ENCODE measurements at places on chromosomes 16 and 17.

DNA sequence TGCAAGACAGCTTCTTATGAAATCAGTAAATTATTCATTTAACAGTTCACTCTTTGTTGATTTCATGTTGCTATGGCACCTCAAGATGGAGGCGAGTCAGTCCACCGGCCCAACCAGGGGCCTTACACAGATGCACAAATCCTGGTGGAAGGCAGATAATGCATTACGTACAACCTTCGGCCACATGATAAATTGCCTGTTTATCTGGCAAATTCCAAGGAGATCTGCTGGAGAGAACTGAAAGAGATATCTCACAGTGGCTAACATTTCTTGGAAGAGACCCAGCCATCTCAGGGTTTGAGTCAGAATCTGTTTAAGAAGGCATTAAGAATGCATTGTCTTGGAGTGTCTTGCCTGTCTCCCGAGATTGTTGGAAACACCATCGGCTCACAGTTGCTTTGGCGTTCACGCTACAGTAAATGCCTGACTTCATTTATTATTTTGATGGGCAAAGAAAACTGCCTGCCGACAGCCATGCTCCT is 225.6 kb downstream of the MSI2 start:
- DNase-seq, result peak; percentile 86

DNA sequence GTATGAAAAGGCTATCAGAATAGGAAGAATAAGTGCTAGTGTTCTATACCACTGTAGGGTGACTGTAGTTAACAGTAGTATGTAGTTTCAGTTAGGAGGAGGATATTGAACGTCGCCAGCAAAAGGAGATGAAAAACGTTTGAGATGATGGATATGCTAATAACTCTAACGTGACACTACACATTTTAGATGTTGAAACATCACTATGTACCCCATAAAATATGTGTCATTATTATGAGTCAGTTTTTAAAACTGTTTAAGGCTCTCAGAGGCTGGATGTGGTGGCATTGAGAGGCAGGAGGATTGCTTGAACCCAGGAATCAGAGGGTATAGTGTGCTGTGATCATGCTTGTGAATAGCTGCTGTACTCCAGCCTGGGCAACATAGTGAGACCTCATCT is 31.8 kb downstream of the UBN1 start:
- DNase-seq, result no peak

GRCh38 chr16:46790599-46791270 is 40.2 kb downstream of the C16orf87 start:
- DNase-seq, result no peak

DNA sequence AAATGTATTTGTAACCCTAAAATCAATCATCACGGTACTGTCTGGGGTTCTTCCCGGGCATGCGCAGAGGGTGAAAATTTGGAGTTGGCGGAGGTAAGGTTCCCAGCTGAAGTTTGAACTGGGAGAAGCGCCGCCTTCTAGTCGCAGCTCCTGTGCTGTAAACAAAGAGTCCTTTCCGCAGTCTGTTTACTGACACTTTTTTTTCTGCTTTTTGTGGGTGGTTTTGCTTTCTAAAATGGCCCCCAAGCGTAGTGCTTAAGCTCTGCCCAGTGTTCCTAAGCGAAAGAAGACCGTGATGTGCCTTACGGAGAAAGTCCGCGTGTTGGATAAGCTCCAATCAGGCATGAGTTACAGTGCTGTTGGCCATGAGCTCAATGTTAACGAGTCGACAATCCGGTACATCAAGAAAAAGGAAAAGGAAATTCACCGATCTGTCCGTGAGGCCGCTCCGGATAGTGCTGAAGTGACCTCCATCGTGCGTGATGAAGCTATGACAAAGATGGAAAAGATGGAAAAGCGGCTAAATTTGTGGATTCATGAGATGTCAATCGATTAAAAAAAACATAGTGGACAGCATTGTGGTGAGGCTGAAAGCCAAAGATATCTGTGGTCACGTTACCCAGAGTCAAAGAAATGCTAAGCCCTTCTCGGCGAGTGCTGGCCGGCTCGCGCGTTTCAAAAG is 570 bp upstream of the CFDP1 start:
- DNase-seq, result peak; percentile 76

GRCh38 chr17:80099291-80100034 is 1.9 kb upstream of the GAA start:
- DNase-seq, result no peak

GRCh38 chr17:33769066-33769465 is 476.0 kb upstream of the ASIC2 start:
- DNase-seq, result no peak

GRCh38 chr17:66684731-66685130 is 150.2 kb upstream of the CACNG5 start:
- no peak for DNase-seq

DNA sequence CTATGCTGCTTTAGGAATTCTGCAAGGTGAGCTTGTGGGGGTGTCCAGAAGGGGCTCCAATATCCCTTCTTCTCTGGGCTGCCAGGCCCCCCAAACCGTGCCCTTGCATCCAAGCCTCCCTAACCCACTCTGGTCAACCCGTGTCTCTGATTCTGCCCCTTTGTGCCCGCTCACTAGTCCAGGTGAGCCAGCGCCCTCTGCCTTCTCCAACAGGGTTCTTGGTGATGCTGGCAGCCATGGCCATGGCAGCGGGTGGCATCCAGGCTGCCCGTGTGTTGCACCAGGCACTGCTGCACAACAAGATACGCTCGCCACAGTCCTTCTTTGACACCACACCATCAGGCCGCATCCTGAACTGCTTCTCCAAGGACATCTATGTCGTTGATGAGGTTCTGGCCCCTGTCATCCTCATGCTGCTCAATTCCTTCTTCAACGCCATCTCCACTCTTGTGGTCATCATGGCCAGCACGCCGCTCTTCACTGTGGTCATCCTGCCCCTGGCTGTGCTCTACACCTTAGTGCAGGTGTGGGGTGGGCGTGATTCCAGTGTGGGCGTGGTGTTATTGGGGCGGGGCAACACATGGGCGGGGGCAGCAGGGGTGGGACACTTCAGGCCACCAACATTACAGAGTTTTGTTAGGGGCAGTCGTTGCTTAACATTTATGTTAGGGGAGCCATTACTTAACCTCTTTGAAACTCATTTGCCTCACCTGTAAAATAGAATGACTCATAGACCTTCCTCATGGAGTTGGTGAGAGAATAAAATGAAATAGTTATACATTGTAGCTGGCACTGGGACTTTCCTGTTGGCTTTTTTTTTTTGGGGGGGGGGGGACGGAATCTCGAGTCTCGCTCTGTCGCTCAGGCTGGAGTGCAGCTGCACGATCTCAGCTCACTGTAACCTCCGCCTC is 31.4 kb downstream of the ANKRD40 start:
- DNase-seq, result no peak

DNA sequence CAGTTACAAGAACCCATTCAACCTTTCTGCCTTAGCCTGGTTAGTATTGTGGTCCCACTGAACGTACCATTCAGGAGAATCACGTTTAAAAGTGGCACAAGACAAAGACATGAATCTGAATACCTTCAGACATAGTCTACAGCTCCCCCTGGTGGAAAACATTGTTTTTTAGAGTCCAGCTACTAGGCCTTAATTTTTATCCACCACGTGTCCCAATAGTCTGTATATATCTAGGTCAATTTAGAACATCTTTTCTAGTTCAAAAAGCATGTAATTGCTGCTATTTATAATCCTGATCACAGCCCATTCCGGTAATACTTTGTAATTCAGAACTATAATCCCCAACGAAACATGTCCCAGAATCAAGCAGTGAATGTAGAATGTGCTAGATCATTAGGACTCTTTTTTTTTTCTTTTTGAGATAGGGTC is 13.7 kb upstream of the GUCY2D start:
- DNase-seq, result peak; percentile 80

DNA sequence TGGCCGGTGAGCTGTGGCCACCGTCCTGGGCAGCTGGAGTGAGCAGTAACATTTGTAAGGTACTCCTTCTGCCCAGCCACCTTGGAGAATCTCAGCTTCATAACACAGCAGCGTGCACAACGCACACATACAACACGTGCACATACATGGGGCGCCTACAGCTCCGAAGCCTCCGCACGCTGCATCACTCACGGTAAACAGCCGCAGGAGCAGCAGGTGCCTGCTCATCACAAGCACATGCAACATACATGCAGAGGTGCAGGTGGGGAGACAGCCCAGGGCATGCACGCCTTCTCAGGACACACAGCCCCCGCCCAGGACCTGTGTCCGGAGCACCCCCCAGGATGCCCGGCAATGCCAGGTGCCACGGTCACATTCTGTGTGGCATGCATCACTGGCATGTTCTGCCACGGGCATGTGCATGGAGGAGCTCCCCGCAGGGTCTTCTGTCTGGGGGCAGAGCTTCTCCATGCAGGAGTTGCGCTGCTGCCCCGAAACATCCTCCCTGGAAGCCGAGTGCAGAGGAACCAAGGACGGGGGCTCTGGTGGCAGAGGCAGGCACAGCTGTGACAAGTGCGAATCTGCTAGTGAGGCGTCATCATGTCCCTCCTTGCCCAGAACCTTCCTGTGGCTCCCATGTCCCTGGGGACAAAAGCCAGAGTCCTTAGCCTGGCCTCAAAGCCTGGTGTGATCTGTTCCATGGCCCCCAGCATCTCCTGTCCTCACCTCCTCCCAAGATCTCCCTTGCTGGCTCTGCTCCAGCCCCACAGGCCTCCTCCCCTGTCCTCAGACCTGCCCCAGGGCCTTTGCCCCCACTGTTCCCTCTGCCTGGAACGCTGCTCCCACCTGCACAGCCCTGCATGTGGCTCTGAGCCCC is 184.0 kb upstream of the GSE1 start:
- DNase-seq, result no peak

GRCh38 chr16:10308305-10309193 is 77.3 kb upstream of the ATF7IP2 start:
- DNase-seq, result no peak

GRCh38 chr17:61490540-61490975 is 38.3 kb downstream of the TBX4 start:
- DNase-seq, result peak; percentile 81

DNA sequence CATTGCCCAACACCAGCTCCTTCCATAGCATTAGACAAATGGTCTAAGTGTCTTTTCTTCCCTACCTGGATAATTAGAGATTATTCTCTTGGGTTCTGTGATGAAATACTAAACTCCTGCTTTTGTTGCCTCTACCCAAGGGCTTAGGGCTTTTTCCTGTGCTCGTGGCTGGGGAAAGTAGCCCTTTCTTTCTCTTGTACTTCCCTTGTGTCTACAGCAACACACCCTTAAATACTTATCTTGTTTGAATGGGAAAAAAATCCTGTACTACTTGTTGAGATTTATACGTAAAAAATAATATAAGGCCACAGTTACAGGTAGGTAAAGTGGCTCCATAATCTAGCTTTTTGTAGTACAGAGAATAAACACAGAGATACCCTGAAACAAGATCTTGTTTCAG is 7.0 kb upstream of the NACA2 start:
- no peak for DNase-seq

- DNase-seq, result no peak
Measured at GRCh38 chr16:727291-727977, 528 bp downstream of the HAGHL start.

- DNase-seq, result no peak
Measured at GRCh38 chr16:79229361-79229760, 371.2 kb downstream of the MAF start.

GRCh38 chr17:72416054-72416675 is 295.3 kb downstream of the SOX9 start:
- DNase-seq, result no peak

- peak; percentile 99 for DNase-seq
Measured at GRCh38 chr16:30096105-30096861, at the start of gene YPEL3. Gene YPEL3 (minus strand): TSS chr16:30096213. CDS start chr16:30095482, 731 bp downstream.

DNA sequence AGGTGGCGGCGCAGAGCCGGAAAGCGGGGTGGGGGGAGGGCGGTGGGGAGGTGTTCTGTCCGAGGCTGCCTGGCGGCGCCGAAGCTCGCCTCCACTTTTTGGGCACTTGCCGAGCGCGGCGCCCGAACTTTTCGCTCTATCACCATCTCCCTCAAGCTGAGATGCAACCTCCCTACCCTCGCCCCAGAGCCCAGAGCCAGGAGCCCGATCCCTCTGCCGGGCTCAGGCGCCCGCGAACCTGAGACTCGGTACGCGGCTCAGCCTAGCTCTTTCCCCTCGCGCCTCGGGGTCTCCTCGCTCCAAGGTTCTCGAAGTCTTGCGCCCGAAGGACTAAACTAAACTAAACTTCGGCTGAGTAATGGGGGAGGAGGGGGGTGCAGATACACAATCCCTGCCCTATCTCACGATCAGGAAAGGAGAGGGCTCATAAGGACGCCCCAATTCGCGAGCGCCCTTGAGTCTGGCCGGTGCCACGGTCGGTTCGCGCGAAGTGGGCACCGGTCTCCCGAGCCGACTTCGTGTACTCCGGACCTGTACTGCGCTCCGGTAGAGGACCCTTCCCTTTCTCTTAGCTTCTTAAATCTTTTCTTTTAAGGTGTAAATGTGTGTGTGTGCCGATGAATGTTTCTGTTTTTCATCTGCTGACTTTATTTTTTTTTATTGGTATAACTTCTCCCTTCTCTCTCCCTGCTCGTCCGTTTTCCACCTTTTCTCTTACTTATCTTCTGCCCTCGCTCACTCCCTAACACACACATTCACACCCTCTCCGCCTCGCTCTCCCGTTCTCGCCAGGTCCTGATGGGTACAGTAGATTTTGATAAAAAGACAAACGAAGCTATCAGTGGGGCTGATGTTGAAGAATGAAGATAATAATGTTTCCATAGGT is 1.9 kb upstream of the SALL1 start:
- peak; percentile 60 for DNase-seq

GRCh38 chr16:67779256-67780014 is 26.9 kb downstream of the RANBP10 start:
- no peak for DNase-seq

DNA sequence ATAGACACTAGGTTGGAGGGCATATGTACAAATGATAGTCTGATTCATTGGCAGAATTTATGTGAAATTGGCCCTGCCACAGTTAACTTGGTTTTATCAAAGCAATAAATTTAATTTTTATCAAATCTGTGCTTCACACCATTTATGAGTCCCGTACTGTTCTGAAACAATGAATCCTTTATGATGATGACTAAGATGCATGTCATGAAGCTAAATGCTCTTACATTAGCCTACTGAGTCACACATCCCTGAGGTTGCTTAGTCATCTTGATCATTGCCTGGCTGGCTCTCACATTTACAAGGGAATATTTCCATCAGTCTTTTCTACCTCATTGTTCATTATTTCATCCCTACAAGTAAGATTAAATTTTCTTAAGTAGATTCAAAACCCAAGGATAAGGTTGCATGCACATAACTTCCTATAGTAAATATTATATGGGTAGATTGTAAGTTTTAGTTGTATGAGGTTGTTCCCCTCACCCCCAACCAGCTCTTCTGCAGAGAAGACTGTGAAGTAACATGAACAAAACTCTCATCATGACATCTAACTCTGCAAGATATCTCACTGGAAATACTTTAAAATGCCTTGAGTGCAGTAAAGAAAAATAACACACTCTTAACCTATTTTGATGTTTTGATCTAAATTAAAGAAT is 170.7 kb downstream of the CYB561 start:
- DNase-seq, result peak; percentile 67

DNA sequence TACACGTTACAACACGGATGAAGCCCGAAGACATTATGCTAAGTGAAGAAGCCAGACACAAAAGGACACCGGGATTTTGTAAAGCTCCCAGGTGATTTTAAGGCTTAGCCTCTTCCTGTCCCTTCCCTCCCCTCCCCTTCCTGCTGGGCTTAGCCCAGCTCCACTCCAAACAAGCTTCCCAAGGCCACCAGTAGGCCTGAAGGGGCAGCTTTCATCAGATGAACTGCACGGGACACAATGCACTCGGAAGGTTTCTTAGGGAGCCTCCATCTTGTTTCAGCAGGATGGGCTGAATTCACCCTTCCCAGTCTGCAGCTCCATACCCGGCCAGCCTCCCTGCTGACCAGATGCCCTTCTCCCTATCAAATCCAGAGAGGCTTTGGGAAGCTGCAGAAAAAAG is 10.4 kb downstream of the MEFV start:
- no peak for DNase-seq

Data from AG08396 (cell line).